ENCODE measurements at places on chromosomes 1 and 21.

DNA sequence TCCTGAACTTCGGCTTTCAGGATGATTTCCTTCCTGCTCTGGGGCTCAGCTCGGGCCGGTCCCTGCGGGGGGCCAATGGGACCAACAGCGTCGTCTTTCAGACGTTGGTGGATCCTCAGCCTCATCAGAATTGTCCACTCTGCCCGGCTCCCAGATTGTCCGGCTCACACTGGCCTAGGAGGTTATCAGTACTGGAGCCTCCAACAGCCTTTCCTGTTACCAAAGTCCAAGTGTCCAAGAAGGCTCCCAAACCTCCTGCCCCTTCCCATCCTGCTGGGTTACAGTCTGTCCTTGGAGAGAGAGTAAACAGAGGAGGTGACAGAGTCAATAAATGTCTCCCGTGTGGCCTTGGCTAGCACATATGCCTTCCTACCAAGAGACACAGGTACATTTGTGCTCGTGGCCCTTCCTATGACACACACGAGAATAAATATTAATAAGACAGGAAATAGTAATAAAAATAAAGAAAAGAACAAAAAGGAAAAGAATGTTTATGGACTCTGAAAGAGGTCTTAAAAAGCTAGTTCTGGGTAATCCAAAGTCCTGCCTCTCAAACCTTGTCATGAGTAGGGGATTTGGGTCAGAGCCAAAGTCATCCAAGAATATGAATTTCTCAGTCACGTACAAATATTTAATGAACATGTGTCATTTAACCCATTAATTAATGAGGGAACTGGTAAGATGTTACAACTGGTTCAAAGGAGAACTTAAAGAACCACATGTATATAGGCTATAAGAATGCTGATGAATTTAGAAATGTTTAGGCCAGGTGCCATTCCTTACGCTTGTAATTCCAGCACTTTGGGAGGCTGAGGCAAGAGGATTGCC, 80.8 kb upstream of the SLC2A1 start:
- DNase-seq: no peak

GRCh38 chr1:178534137-178534868, 21.4 kb downstream of the TEX35 start:
- no peak for DNase-seq

- peak; percentile 79 for DNase-seq
Measured at GRCh38 chr1:3611170-3612019, at the start of gene MEGF6. MEGF6 (minus strand) TSS chr1:3611508; CDS start chr1:3611268, 240 bp downstream.

DNA sequence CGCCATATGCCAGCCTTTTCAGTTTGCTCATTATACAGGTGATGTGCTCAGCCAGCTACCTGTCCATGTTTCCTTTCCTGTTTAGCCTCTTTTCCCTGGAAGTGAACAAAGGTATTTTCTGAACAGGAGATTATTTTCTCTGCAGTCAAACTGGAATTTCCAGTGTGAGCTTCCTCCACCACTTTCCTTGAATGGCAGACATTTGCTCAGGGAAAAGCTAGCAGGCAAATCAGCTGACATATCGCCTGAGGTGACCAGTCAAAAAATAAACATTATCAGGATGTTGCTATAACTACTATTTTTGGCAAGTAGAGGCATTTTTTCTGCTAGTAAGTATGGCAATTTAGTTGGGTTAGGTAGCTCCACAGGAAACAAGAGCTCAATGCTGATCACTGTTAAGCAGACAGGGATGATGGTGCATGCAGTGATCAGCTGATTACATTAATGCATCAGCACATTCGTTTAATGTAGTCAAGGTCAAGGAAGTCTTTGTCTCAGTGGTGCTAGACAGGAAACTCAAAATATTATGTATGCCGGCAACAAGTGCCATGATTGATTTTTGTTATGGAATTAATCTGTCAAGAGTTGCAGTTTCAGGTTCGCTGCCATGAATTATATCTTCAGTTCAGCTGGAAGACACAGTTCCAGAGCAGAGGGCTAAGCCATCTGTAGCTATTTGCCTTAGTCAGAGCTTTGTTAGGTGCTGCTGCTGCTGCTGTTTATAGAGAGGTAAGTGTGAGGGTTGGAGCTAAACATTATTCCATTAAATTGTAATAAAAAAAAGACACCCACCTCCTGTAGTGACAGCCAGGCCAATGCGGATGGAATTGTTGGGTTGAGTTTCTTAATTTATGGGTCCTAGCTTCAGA, 179.7 kb upstream of the ST6GALNAC5 start:
- DNase-seq: no peak

GRCh38 chr1:1956101-1956500, 37.0 kb upstream of the TMEM52 start:
- DNase-seq: no peak

GRCh38 chr1:161013131-161013487, 7.8 kb downstream of the F11R start:
- DNase-seq: no peak

DNA sequence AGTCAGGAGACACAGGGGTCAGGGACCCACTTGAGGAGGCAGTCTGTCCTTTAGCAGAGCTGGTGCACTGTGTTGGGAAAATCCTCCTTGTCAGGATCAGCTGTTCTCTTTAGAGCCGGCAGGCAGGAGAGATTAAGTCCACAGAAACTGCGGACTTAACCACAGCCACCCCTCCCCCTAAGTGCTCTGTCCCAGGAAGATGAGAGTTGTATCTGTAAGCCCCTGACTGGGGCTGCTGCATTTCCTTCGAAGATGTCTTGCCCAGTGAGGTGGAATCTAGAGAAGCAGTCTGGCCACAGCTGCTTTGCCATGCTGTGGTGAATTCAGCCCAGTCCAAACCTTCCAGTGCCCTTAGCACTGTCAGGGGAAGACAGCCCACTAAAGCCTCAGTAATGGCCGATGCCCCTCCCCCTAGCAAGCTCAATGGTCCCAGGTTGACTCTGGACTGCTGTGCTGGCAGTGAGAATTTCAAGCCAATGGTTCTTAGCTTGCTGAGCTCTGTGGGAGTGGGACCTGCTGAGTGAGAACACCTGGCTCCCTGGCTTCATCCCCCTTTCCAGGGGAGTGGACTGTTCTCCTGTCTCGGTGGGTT, 172.8 kb downstream of the ST6GALNAC3 start:
- no peak for DNase-seq

GRCh38 chr1:32413507-32414185, 19.4 kb upstream of the BSDC1 start:
- peak; percentile 68 for DNase-seq

- DNase-seq: no peak
Measured at GRCh38 chr1:160161965-160162705, 10.7 kb downstream of the ATP1A4 start.

GRCh38 chr1:235809688-235810397, 56.9 kb downstream of the LYST start:
- DNase-seq: no peak

GRCh38 chr1:54372978-54373377, 33.2 kb downstream of the SSBP3 start:
- peak; percentile 72 for DNase-seq

- DNase-seq: no peak
Measured at GRCh38 chr1:85397490-85398032, 67.4 kb downstream of the DDAH1 start.

DNA sequence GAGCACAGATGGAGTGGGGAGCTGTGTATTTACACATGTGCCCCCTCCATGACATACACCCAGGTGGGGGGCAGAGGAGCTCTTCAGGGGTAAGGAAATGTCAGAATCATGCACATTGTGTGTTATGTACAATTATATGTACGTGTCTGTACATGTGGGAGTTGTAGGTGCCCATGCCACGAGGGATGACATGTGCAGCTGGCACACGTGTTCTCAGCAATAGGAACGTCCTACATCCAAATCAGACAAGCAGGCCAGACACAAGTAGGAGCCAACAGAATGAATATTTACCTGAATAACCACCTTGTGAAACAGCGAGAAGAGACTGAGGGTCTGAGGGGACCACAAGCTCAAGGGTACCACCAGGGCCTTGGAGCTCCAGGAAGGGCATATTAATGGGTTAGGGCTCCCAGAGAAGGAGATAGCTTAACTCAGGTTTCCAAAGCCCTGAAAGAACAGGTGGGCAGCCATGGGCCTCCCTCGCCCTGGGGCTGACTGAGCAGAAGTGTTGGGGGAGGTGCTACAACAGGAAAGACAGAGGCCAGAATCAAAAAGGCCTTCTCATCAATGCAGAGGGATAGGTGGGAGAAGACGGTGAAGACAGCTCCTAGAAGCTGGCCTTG, 3.2 kb downstream of the COL16A1 start:
- no peak for DNase-seq

GRCh38 chr1:184324972-184325371, 61.9 kb upstream of the C1orf21 start:
- no peak for DNase-seq

GRCh38 chr21:35139382-35139715, 90.2 kb upstream of the RUNX1 start:
- peak; percentile 31 for DNase-seq

- DNase-seq: no peak
Measured at GRCh38 chr1:4710592-4711415, 56.4 kb downstream of the AJAP1 start.

DNA sequence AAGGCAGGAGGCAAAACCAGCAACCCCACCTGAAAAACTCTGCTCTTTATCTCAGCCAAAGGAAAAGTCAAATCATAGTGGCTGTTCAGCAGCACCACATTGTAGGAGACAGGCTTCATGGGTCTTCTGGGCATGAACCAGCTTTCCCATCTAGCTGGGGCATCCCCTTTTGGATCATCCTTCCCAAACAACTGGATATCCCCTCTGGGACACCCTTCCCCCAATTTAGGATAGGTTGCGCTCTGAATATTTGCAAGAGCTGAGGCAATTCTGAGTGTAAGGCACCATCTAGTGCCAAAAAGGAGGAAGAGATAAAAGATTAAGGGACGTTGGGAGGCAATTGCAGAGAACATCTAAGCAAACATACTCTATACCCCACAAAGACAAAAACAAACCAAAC, 295.8 kb downstream of the MATN1 start:
- no peak for DNase-seq

- no peak for DNase-seq
Measured at GRCh38 chr1:8239306-8240023, 78.4 kb upstream of the SLC45A1 start.

DNA sequence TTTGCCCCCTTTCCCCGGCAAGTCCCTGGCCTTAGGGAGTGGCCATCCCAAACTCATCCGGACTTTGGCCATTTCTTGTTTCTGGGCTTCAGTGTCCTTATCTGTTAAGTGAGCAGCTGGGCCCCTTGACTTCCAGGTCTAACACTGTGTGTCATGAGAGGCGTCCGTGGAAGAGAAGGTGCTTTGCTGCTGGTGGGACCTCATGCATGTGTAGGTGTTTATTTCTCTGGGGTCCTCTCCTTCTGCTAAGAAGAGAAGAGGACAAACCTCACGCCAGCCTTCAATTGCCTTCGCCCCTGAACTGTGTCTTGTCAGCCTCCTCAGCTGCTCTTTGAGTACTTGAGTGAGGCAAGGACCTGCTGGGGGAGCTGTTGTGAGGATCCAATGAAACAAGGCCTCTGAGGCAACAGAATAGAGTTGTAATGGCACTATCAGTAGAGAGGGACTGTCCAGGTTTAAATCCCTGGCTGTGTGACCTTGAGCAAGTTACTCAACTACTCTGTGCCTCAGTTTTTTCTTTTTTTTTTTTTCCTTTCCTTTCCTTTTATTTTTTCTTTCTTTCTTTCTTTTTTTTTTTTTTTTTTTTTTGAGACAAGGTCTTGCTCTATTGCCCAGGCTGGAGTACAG, 72.5 kb downstream of the RUNX3 start:
- DNase-seq: no peak

- no peak for DNase-seq
Measured at GRCh38 chr21:45972716-45973474, 8.7 kb upstream of the COL6A1 start.

- no peak for DNase-seq
Measured at GRCh38 chr1:248585266-248585665, 10.7 kb upstream of the OR2T34 start.

- DNase-seq: no peak
Measured at GRCh38 chr21:45448810-45449657, 44.1 kb downstream of the COL18A1 start.

- no peak for DNase-seq
Measured at GRCh38 chr1:160423966-160424365, 23.6 kb downstream of the VANGL2 start.

GRCh38 chr1:159548126-159548525, 12.3 kb upstream of the OR10J5 start:
- DNase-seq: no peak

DNA sequence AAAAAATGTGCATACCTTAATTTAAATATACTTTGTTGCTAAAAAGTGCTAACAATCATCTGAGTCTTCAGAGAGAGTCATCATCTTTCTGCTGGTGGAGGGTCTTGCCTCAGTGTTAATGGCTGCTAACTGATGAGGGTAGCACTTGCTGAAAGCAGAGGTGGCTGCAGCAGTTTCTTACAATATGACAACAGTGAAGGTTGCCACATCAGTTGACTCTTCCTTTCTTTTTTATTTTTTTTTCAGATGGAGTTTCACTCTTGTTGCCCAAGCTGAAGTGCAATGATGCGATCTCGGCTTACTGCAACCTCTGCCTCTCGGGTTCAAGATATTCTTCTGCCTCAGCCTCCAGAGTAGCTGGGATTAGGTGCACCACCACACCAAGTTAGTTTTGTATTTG, 2.6 kb upstream of the CFAP45 start:
- DNase-seq: no peak

GRCh38 chr1:220896092-220896491, 16.8 kb downstream of the HLX start:
- no peak for DNase-seq

- DNase-seq: no peak
Measured at GRCh38 chr1:22851517-22851916, 121.1 kb downstream of the LACTBL1 start.

GRCh38 chr1:198064181-198064580, 92.6 kb upstream of the NEK7 start:
- DNase-seq: no peak

DNA sequence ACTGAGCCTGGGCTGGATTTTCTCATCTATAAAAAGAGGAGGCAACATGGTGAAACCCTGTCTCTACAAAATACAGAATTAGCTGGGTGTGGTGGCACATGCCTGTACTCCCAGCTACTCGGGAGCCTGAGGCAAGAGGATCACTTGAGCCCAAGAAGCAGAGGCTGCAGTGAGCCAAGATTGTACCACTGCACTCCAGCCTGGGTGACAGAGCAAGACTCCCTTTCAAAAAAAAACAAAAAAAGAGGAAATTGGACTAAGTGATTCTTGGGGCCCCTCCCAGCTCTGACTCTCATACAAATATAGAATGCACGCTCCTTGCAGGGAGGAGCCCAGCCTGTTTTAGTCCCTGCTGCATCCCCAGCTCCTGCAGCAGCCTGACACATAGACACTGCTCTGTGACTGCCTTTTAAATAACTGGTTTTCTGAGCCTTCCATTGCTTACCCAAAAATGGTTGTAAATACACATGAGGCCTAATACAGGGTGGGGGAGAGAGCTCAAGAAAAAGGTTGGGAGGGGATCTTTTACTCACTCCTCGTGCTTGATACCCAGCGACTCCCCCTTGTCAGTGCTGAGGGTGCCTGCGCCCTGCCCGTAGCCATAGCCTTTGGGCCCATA, 17.2 kb downstream of the CSRP1 start:
- no peak for DNase-seq

GRCh38 chr1:206637605-206638004, 2.3 kb downstream of the DYRK3 start:
- no peak for DNase-seq

GRCh38 chr1:19009126-19009881, 52.8 kb upstream of the IFFO2 start:
- DNase-seq: no peak

Measured in germinal center (tissue), 1 donor.